ENCODE measurements at places on chromosomes 5 and 9.

GRCh38 chr5:14859980-14860379, 11.6 kb downstream of the ANKH start:
- no peak for DNase-seq

DNA sequence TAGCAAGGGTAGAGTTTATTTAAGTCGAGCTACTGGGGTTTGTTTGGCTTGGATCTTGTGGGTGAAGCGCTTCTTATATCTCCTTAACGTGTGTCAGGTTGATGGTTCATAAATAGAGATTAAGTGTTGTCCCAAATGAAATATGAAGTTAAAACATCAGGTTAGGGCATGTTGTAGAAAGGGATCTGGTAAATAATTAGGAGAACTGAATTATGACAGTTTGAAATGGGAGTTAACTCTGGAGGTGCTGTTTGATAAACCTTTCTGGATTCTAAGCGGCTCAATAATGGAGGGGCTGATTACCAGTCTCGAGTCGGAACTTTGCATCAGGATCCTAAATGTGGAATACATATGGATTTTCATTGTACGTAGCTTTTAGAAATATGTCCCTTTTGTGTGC, 717.0 kb upstream of the WWC1 start:
- DNase-seq, result no peak

DNA sequence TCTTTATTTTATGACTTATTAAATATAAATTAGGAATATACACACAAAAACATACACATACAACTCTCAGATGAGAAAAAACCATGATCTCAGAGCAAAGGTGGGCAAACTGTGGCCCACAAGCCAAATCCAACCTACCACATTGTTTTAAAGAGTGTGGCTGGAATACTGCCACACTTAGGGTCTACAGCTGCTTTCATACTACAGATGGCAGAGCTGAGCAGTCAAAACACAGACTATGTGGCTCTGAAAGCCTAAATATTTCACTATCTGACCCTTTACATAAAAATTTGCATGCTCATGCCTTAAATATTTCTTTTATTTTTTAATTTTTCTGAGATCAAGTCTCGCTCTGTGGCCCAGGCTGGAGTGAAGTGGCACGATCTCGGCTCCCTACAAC, 28.3 kb downstream of the LEAP2 start:
- no peak for DNase-seq

- DNase-seq, result no peak
Measured at GRCh38 chr9:110208031-110208430, at the start of gene C9orf152. C9orf152 (minus strand) TSS chr9:110208159; CDS start chr9:110207579, 580 bp downstream.

DNA sequence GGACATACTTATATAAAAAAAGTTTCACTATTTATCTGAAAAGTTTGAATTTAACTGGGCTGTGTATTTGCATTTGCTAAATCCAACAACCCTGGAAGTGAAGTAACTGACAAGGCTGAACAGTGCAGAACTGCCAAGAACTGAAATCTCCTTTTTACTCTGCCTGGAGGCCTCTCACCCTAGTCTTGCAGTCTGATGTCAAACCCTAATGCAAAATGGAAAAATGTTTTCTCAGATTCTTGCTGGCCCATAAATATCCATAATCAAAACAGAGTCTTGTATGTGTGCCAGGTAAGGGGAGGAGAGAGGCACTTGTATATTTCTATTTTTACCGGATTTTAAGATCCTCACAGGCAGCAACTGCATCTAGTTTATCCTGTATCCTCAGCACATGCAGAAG, 432.7 kb upstream of the KLF4 start:
- no peak for DNase-seq

DNA sequence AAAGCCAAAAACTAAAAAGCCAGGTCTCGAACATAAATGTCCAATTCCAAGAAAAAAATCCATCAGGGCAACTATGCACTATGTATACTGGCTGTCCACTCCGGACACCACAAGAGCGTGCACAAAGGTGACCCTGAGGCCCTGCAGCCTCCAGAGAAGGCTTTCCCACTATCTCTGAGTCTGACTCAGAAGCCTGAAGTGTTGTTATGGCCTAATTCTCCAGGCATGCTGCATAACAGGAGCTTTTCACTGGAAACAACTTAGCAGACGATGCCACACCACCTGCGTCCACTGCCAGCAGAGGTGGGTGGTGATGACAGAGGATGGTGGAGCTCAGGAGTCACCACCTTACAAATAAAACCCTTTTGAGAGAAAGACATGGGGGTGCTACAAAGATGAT, 63.7 kb downstream of the HABP4 start:
- no peak for DNase-seq

DNA sequence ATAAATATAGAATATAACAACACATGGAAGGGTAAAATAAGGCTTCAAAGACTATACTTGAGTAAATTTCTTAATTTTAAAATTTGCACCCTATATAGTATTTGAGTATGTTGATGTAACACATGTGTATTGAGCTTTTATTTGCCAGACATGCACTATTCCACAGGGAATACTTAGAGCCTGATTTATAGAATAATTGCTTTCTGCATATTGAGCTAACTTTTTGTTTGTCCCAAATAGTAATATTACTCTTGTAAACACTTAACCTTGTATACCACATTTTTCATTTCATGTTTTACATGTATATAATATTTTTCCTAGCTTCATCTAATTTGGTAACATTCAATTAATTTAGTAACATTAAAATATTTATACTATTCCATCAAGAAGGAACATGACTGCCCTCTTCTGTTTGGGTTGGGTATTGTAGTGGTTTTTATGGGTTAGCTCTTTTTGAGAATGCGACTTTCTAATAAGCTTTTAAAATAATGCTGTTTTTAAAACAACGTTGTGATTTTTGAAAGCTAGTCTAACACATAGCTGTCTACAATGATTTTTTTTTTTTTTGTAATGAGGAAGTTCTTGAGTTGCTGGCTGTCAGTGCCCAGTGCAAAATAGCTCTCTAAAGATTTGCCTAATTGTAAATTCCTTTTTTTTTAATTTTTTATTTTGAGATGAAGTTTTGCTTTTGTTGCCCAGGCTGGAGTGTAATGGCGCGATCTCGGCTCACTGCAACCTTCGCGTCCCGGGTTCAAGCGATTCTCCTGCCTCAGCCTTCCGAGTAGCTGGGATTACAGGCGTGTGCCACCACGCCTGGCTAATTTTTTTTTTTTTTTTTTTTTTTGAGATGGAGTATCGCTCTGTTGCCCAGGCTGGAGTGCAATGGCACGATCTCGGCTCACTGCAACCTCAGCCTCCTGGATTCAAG, 4.8 kb downstream of the SUB1 start:
- DNase-seq, result no peak

GRCh38 chr5:137600721-137601360, 101.7 kb upstream of the SPOCK1 start:
- DNase-seq, result no peak

Data from stimulated activated CD4-positive, alpha-beta T cell treated with anti-CD3 and anti-CD28 coated beads, Interleukin-1b, Interleukin-23, amount 100 ng/mL, for 4 hours (primary cell).